Esophagus muscularis mucosa (tissue), 4 donors: ENCODE measurements at places on chromosomes 12 and 14. TPM values are rescaled to one million over a fixed set of nuclear protein-coding genes. Genes with fewer than 3 reads are reported as not detected.

The SRRM4 gene
- not detected for total RNA-seq

The INSM2 gene
- total RNA-seq = not detected

The HOXC9 gene
- not detected for total RNA-seq

The RPGRIP1 gene
- total RNA-seq = not detected

The TBX5 gene
- 30.7 TPM for total RNA-seq
